ENCODE measurements at places on chromosomes 4 and X.

DNA sequence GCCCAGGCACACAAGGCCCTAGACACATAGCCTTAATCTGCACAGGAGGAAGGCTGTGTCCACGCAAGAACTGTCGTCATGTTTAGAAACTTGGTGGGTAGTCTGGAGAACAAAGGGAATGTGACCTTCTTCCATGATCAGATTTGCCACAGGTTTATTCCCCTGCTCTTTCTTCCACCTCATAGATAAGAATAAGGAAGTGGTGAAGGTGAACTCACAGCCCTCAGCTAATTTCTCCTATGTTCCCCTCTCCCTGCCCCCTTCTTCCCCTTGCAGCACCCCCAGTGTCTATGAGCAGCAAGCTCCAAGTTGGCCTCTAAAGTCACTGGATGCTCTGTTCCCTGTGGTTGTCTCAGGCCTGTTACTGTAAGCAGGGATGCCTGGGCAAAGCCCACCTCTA is 39.8 kb upstream of the LAS1L start:
- DNase-seq, result no peak

GRCh38 chr4:91916219-91916618 is 387.5 kb upstream of the GRID2 start:
- no peak for DNase-seq

DNA sequence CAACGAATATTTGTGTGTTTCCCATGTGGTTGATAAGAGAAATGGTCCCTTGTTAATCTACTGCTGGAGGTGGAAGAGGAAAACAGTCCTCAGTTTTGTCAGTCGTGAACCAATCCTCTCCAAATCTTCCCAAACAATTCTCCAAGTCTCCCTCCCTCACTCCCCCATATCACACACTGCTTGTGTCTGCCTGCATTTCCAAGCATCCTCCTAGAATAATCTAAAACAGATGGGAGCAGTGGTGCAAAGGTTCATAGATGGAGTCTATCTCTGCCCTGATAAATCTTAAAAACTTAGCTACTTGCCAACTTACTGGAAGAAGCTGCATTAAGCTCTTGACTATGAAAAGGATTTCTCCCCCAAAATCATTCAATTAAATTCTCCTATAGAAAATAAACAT is 43.7 kb upstream of the SH3KBP1 start:
- DNase-seq, result no peak

GRCh38 chrX:106774981-106775380 is 27.5 kb upstream of the TBC1D8B start:
- no peak for DNase-seq

- no peak for DNase-seq
These were observed 2.0 kb upstream of the NKX3-2 start for GRCh38 chr4:13546142-13546940.

GRCh38 chrX:40247848-40248622 is 150.3 kb upstream of the BCOR start:
- no peak for DNase-seq

Data from activated CD4-positive, alpha-beta T cell treated with anti-CD3 and anti-CD28 coated beads for 4 hours (primary cell).